ENCODE measurements at places on chromosomes 3 and 15.

DNA sequence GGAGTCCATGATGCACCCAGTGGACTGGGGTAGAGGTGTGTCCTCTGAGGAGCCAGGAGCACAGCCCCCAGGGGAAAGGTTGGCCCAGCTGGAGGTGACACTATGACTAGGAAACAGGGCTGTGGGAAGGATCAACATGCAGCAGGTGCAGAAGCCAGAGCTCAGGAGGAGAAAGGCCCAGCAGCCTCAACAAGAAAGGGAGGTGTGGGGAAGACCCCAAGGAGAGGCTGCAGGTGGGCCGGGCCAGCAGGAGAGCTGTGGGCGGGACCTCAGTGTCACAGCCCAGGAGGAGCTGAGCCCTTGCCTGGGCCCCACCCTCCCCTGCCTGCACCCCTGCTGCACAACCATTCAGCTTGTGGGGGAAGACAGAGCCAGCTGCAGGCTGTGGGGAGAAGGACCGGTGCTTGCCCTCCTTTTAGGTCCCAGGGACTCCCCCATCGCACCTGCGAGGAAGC, 18.4 kb upstream of the KLF13 start:
- DNase-seq: no peak

DNA sequence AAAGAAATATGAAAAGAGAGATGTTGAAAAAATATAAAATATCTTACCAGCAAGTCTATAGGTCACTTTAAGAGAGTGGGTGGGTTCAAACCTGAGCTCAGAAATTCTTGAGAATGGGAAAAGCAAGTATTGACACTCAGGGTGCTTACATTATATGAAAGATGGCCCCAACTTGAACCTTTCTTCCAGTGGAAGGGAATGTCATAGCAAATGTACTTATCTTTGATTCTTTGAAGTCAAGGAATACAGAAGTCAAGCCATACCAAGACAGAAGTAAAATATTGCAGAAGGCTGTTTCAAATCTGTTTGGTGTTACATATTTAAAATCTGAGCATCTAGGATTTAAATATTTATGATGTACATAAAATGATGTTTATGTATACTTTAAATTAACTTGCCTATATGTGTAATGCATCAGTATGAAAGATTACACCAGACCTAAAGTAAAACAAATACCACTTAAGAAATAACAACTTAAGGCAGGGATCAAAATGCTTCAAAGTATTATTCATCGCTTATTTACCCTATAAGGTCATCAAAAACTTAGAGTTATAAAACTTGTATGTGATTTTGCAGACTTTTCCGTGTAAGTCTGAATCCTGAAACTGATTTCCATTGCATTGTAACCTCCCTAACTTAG, 8.7 kb downstream of the MME start:
- DNase-seq: no peak

DNA sequence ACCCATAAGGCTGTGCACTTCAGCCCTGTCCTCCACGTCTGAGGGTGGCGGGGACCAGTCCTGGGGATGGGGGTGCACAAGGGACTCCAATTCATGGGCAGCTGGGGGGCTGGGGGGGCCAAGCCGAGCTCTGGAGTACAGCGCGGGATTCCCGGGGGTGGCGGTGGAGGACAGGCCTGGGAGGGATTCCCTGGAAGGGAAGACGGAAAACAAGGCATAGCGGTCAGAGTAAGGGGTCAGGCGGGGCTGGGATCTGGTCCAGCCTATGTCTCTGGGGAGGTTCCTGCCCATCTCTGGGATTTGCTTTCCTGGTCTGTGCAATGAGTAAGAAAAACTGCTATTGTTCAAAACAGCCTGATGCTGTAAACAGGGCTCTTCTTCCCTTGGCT, 8.1 kb upstream of the IGDCC3 start:
- no peak for DNase-seq

DNA sequence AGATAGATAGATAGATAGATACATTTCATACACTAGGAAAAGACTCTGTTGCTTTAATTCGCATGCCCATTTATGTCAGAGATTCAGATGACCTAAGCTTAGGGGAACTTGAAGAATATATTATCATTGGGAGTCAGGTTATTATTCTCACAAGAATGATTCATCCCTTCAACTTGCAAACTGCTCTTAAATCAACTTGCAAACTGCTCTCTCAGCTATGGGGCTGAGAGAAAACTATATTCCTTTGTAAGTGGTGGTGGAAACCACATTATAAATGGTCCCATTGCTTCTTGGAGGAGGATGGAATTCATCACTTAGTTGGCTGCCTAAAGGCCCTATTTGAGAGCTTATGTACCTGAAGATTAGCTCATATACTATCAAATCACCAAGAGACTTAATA, 160.9 kb upstream of the STAC start:
- DNase-seq: no peak

- no peak for DNase-seq
These were observed 32.1 kb upstream of the TRPM7 start for GRCh38 chr15:50718700-50719125.

DNA sequence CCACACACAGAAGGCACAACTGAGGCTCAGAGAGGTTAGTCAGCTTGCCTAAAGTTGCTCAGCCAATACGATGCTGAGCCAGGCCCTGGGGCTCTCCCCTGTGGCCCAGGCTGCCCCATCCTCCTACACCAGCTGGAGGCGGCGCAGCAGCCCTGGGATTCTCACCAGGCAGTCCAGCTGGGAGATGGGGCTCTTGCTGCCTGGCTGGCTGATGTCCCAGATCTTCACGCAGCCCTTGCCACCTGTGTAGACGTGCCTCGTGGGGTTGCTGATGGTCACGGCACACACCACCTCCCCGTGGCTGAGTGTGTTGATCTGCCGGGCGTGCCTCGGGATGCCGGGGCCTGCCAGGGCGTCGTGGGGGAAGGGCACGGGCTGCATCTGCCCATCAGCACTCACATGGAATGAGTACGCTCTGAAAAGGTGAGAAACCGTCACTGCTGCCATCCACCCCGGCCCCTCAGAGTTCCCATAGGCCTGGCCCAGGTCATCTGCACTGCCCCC, 42.8 kb downstream of the TLE3 start:
- no peak for DNase-seq

- DNase-seq: no peak
These were observed 148.6 kb downstream of the CACNA2D3 start for GRCh38 chr3:54270816-54271526.

DNA sequence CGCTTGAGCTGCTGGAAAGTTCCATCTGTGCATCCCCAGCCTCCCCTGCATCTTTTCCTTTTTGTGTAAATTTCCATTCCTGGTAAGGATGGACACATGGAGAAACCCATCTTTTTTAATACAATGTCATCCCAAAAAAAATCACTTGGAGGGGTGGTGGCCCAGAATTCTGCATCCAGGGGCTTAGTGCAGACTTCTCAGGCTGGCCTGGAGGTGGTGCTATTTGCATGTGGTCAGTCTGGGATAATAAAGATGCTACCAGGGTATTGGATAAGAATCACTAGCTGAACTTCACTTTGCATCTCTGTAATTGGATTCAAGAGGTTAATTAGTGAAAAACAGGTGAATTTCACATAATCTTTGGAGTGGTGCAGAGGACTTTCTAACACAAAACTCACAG, 1.8 kb upstream of the ZSCAN2 start:
- no peak for DNase-seq
